NCI-H510A (cell line): ENCODE measurements at places on chromosomes 4 and X.
A peak's percentile ranks its signal among the peaks of the same experiment; 100 is the strongest.

DNA sequence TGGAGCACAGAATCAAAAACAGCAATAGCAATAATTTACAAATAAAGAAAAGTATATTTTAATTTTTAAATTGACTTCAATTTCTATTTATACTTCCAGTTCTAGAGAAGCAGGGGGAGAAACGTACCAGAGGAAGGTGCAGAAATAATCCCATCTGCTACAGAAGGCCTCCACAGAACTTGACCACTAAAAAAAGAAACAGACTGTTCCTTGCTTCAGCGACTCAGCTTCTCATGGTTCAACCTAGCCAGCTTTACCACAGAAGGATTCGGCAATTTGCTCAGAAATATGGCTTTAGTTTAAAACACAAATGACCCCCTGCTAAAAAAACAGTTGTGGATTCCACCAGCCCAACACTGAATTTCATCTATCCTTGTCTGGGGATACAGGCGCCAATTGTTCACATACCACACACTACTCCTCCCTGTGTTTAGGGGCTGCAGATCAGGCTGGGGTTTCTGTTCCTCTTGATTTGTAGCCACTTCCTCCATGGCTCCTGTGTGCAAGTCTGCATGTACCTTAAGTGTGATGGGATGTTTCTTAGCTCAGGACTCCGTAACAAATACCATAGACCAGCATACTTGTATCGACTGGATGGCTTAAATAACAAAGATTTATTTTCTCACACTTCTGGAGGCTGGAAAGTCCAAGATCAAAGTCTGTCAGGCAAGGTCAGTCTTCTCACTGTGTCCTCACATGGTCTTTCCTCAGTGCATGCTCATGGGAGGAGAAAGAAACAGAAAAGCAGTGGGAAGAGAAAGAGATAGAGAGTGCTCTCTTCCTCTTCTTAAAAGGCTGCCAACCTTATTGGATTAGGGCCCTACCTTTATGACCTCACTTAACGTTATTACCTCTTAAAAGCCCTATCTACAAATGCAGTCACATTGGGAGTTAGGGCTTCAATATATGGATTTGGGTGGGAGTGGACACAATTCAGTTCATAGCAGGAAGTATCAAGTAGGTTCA lies 79.1 kb downstream of the AMOT start:
- no peak for DNase-seq

- DNase-seq = no peak
These were observed 100.6 kb downstream of the KCNIP4 start for GRCh38 chr4:21848021-21848420.

- no peak for DNase-seq
These were observed 919.2 kb downstream of the STIM2 start for GRCh38 chr4:27779827-27780226.

DNA sequence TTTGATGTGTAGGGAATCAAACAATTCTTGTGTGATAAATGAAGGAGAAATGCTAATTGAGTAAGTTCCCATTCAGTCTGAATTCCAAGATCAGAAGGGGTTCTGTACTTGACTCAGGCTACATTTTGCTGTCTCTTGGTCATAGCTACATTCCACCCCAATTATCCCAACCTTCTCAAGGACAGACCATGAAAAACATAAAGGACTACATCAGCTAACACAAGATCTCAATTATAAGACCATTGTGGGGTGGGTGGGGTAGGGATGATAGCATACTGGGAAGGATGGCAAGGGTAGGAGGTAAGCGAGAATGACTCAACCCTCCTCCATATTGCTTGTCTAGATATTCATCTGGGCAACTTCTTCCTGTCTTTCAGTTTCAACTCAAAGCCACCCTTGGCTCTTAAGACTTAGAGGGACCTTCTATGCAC lies 87.4 kb upstream of the ETNPPL start:
- no peak for DNase-seq

DNA sequence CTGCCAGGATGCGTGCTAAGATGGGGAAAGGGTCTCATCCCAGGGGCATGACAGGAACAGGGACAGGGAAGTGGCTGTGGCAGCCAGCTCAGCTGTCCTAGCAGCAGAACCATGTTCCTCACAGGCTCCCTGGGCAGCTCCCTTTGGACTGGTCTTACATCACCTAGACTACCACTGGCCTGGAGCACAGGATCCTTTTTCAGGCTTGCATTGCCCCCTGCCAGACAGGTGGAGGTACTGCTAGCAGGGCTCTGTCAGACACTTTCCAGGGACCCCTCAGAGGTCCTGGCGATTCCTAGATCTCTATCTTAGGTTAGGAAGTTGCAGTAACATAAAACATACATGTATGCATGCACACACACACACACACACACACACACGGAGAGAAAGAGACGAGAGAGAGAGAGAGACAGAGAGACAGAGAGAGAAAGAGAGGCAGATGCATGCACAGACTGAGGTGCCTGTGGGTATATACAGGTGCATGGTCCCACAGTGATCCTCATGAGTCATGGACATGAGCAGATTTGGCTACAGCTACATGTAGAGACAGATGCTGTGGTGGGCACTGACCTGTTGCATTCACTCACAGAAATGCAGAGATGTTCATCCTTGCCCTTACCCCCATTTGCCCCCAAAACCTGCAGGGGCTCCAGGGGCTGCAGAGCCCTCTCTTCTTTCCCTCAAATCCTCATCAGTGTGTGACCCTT lies 63.6 kb downstream of the STARD8 start:
- DNase-seq = no peak

DNA sequence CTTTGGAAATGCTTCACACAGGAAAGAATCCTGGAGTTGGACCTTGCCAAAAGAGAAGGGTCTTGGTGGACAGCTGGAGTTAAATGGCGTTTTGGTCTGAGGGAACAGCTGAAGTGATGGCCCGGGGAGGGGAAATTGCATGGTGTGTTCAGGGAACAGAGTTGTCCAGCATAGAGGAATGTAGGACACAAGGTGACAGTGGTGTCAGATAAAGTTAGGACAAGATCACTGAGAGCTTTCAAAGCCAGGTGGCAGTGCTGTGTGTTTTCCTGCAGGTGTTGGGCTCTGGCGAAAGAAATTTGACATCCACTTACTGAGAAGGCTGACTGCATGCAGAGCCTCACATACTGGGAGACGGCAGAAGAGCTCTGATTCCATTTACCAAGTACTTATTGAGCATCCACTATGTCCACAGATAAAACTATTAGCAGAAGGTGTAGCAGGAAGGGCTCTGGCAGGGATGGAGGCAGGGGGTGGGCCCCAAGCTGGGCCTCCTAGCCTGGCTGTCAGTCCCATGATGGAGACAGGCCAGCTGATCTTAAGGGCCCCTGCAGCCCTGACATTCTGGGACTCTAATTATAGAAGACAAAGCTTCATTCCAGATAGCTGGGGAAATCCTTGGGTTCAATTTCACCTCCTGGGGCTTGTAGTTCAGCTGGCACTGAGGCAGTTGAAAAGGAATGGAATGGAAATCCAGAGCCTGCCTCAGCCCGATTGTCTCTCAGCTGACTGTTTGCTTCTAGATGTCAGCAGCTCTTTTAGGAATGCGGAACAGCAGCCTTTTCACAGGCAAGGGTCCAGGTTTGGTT lies 150.2 kb upstream of the MAMLD1 start:
- no peak for DNase-seq

DNA sequence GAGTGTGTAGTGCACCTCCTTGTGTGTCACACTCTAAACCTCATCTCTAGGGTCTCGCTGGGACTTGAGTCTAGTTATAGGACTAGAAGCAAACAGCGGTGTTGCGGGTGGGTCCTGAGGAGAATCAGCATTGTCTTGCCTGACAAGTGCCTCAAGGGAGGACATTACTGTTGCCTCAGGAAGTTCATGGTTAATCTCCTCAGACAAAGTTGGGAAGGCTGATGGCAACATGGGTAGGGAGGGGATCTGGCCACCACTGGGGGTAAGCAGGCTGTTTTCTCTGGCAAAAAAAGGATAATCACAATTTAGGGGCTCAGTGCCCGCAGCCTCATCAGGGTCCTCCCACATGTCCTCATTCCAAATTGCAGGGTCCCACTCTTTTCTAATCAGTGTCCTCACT lies 12.4 kb downstream of the ASB12 start:
- DNase-seq = no peak

- DNase-seq = peak; percentile 8
These were observed at the start of gene RAB33B for GRCh38 chr4:139454111-139455045. Gene RAB33B, plus strand, starts transcription at chr4:139454121. Its CDS starts 75 bp downstream, at chr4:139454196.

DNA sequence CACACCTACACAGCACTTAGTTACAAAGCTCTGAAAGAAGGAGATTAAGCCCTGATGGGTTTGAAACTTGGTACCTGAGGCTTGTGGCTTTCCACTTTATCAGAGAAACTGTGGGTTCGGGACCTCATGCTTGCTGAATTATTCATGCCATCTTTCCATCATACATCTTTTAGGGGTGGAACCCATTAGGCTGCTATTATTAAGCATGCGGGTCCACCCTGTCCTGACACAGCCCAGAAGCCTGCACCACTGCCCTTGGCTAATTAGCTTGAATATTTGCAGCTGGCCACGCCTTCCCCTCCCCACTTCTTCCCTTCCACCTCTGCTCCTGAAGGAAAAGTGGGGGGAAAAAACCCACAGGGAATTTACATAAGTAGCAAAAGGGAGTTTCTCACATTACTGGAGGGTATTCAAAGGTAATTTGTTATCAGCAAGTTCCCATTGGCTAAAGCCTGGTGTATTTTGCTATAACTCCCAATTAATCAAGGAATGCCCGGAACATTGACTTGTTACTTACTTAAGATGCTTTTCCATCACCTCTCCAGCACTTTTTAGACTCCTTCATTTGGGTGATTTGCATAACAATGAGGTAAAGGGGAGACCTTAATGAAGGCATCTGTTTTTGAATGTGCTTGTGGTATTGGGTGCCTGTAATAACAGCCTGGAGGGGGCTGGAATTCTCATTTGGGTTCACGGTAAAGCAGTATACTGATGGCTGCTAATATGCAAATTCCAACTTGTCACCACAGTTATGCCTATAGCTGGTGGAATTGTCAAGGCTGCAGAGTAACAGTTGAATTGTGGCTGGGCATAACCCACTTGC lies 231.7 kb upstream of the GATB start:
- DNase-seq = no peak

GRCh38 chr4:71814433-71814832 lies 30.6 kb upstream of the GC start:
- DNase-seq = no peak

GRCh38 chr4:102454268-102454667 lies 46.9 kb upstream of the NFKB1 start:
- DNase-seq = no peak

DNA sequence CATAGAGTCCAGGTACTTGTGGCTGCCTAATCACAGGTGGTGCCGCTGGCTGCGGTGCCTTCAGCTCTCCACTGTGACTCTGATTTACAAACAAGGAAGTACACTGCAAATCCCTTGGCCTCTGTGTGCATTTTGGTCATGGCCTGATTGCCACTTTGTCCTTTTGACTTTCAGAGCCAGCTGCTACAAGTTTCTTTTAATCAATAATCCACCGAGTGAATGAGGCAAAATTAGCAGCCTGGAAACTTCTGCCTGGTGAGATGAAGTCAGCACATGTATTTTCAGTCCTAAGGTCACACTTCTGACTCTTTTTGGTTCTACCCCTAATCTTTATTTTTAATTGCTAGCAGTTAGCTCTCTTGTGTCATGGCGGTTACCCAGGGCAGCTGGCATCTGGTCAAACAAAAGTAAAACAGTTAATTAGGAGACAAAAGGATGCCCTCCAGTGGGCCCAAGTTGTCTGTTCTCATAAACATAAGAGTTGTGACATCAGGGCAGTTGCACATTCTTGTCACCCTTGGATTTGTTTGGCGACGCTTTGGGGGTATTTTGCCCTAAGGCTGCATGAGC lies 62.3 kb upstream of the LNX1 start:
- peak; percentile 42 for DNase-seq

DNA sequence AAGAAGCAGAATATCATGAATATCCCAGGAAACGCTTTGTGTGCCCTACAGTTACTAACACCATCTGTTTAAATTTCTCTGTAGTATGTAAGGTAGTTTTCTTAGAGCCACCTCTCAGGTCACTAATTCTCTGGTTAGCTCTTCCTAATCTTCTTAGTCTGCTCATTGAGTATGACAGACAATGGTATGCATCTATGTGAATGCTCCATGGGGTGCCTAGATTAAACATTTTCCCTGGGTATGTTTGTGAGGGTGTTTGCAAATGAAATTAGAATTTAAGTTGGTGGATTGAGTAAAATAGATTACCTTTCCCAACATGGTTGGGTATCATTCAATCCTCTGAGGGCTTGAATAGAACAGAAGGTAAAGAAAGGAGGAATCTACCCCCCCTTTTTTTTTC lies 233.0 kb downstream of the PCDH18 start:
- DNase-seq = no peak
